ENCODE measurements at places on chromosomes 1 and 21.
A peak's percentile ranks its signal among the peaks of the same experiment; 100 is the strongest.

DNA sequence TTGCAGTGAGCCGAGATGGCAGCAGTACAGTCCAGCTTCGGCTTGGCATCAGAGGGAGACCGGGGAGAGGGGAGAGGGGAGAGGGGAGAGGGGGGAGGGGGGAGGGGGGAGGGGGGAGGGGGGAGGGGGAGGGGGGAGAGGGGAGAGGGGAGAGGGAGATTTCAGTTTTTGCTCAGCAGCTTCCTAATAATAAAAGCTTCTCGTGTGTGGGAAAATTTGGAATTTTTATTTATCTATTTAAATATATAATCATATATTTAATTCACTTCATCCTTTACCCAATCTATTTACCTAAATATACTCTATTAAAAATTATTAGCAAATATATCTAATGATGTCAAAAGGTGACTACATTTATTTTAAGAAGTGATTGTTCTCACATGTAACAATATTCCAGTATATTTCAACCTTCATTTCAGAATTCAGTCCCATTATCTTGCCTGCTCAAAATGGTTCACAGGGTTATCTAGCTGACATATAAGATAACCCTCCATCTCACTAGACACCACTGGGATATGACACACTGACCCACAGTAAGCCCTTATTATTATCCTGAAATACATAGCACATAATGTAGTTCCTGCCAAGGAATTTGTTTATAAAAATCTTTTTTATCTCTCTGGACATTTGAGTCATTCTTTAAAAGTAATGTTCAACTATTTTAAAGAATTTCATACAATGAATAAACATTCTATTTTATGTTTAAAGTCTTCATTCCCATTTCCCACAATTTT, 105.9 kb downstream of the GPATCH2 start:
- no peak for DNase-seq

DNA sequence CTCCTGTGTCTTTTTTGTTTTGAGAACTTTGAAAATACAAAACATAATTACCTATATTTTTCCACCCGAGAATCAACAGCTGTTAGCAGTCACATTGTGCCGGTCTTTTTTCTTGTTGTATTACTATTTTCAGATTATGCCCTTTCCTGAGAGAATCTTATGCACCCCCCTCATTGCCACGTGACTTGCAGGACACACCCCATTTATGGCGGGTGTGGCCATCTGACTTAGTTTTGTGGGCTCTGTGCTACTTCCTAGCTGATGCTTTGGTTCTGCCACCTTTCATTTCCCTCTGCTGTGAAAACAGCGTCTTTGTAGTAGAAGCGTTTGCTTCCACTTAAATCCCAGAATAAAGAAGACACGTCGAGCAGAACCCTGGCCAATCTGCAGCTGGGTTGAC, 82.8 kb upstream of the SOX13 start:
- DNase-seq: no peak

GRCh38 chr21:25560891-25561290, 46.4 kb downstream of the MRPL39 start:
- DNase-seq: no peak

- DNase-seq: no peak
Observed at GRCh38 chr1:202680586-202681352, 29.5 kb downstream of the SYT2 start.

GRCh38 chr1:9231648-9232332, 2.8 kb upstream of the H6PD start:
- no peak for DNase-seq

GRCh38 chr1:110647254-110647891, 27.4 kb downstream of the KCNA3 start:
- no peak for DNase-seq

DNA sequence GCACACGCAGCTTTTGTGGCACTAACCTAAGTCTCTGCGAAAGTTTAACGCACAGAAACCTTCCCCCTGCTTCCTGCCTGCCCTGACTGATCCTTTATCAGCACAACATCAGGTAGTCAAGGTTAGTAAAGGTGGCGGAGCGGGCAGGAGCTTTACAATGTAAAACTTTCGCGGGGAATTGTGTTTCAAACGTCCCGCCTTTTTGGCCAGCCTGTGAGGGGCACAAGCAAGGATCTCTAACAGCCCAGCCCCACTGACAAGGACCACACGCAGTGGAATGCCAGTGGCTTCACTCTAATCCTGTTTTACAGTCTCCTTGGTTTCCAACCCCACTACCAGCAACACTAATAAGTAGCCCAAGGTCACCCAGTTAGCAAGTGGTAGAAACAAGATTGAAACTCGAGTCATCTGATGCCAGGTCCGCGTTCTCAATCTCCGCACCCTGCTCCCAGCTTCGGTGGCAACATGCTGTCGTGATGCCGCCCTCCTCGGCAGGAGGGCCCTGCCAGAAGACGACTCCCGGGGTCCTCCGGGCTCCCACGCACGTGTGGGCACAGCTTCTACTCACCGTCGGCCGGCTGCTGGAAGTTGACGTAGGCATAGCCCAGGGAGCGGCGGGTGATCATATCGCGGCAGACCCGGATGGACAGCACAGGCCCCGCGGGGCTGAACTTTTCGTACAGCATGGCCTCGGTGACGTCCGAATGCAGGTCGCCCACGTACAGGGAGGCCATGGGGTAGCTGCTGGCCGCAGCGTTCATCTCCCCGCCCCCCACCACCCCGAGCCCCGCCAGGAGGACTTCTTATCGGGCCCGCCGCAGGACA, 1.2 kb downstream of the PABPC4 start:
- peak; percentile 77 for DNase-seq

- DNase-seq: no peak
Observed at GRCh38 chr1:184861755-184862336, 107.2 kb upstream of the EDEM3 start.

GRCh38 chr21:26388731-26389231, 184.3 kb downstream of the CYYR1 start:
- no peak for DNase-seq

DNA sequence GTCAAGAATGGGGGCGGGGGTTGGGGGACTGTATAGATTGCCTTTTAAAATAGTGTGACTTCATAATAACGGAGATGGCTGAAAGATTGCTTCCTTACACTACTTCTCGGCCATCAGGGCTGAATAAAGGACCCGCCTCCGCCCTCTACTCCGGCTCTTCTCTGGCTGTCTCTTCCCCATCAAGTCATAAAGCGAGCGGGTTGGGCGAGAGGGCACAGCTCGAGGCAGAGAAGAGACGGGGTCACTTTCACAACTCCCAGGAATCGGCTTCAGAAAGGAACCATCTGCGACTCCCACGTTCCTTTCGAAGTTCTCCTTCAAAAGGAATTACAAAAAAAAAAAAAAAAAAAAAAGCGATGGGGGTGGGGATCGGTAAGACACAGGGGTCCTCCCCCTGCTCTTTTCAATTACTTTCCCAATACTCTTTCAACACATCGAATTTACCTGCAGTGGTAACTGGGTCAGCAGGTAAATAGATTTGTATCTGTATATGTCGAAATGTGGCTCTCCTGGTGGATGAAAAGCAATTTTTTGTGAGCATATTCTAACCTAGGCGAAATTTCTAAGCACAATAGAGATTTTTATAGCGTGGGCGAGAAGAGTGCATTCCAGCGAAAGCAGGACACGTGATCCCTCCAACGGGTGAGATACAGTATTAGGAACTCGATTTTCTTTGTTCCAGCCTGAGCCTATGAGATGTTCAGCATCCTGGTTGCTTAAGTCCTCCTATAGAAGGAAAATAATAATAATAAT, 2.0 kb downstream of the LRRC7 start:
- no peak for DNase-seq

- no peak for DNase-seq
Observed at GRCh38 chr1:86825319-86825718, 88.6 kb downstream of the SELENOF start.

DNA sequence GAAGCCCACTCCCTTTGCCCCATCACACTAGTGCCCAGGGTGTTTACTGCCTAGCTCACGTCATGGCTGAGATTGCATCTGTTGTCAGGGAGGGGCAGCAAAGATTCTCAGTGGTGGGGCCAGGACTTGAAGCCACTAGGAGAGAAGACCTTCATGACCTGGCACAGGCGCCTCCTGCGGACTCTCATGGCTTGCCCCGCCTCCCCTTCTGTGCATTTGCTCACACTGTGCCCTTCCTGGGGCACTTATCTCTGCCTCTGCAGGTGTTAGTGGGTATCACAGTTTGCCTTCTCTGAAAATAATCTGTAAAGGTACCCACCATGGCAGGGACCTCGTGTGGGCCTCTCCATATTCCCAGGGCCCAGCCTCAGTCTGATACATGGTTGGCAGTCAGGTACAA, 20.1 kb downstream of the PTPRU start:
- DNase-seq: no peak

DNA sequence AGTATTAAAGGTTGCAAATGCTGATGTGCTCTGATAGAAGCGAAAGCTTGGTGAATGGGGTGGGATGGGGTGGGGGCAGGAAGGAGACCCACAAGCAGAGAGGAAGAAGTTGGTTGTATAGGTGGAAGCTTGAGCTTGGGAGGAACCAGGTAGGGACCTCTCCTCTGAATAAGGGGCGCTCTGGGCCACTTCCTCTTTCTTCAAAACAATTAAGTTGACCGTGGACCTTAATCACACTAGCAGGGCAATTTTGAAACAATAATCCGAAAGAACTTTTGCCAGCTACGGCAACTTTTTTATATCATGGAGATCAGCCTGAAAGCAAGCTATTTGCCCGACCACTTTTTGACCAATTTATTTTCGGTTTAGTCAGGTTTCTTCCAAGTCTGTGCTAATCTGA, 1.9 kb upstream of the DYRK1A start:
- no peak for DNase-seq

DNA sequence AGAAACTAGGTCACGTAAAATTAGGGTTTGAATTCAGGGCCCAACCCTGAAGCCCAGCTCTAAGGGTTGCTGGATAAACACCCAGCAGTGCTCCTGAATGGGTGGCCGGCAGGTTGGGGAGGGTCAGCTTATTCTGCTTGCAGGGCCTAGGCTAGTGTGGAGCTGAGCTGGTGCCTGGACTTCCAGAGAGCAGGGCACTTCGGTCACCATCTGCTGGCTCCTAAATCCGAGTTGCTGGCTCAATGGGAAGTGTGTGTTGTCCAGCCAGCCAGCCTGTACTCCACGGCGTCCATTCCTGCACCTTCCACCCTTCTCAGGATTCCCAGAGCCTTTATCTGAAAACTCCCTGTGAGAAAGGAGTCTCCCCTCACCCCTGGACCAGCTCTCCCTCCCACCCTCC, 23.0 kb downstream of the TRIM67 start:
- DNase-seq: no peak

- no peak for DNase-seq
Observed at GRCh38 chr1:933603-933940, 9.8 kb downstream of the SAMD11 start.

DNA sequence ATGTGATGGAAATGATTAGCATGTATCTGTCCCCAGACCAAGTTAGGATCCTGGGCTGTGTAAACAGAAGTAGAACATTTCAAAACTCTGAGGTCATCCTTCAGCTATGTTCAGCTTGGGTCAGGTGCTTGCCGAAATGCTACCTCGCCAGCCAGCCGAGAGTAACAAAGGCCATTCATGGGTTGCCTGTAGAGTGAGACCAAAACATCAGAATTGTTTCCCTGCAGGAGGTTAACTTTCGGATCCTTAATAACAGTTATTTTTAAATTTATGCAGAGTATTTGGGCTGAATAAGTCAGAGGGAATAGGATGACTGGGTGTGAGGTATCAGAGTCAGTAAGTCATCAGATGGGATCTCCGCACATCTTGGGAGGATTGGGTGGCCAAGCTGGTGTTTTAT, 35.6 kb downstream of the SMYD2 start:
- no peak for DNase-seq

- no peak for DNase-seq
Observed at GRCh38 chr1:52707927-52708655, 9.9 kb upstream of the COA7 start.

DNA sequence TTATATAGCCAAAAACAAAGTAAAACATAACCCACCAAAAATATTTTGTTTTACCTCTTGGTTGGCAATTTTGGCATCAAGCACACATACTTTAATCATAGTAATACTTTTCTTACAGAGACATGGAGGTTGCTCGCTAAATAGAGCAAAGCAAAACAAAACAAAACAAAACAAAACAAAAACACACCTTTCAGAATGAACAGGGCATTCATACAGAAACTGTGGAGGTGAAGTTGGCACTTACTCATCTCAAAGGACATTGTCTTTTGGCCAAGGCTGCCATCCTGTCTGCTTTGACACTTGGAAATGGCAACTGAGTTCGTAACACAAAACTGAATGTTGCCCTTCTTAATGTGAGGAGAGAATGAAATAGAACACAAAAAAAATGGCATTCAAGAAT, 773.1 kb downstream of the USP25 start:
- no peak for DNase-seq

GRCh38 chr1:209367061-209367772, 216.3 kb upstream of the CAMK1G start:
- DNase-seq: no peak

GRCh38 chr1:209062863-209063262, 520.7 kb upstream of the CAMK1G start:
- DNase-seq: no peak
